ENCODE measurements at places on chromosomes 2 and 18.

- DNase-seq: no peak
Measured at GRCh38 chr2:73063472-73063871, 8.0 kb downstream of the SFXN5 start.

DNA sequence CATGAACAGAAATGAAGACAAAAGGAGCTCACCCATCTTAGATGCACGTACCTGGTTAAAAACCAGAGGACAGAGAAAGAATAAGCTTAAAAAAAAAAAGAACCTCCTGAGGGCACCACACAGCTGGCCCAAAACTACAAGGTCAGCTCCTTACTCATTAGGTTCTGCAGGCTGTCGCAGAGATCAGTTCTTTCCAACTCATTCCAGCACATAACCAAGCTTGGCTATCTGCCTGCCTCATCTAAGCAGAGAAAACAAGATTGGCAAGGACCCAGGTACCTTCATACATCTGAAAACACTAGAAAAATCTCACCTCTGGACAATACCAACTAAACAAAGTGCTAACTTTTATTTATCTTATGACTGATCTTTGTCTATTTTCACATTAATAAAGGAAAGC, 89.9 kb downstream of the NOL10 start:
- DNase-seq: no peak

DNA sequence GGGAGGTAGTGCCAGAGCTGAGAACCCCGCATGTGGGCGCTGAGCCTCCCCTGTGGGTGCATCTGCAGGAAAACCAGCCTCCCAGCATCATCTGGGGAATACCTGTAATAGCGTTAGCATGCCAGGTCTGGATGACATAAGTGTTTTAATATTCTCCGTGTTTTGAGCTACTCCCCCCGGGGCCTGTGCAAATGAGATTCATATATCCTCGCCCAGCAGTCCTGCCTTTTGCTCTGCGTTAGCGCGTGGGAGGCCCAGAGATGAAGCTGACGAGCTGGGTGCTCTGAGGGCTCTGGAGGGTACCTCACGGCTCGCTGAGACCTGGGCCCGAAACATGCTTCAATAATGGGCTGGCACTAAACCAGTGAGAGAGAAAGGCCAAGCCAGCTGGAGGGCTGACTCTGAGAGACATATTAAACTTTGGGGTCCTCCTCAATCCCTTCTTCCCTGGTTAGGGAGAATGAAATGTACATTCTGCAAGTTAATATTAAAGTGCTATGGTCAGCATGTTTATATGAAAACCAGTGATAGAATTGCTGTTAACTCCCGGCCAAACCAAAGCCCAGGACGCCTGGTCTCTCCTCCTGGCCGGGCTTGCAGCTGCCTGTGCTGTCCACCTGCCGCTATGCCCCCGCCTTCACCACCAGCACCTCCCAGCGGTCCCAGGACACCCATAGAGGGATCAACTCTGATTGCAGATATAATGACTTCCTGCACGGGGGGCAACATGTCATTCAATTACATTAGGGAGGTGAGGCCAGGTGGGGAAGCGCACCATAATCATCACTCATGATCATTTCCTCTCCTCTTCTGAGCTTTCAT, 77.0 kb downstream of the EDAR start:
- DNase-seq: no peak

DNA sequence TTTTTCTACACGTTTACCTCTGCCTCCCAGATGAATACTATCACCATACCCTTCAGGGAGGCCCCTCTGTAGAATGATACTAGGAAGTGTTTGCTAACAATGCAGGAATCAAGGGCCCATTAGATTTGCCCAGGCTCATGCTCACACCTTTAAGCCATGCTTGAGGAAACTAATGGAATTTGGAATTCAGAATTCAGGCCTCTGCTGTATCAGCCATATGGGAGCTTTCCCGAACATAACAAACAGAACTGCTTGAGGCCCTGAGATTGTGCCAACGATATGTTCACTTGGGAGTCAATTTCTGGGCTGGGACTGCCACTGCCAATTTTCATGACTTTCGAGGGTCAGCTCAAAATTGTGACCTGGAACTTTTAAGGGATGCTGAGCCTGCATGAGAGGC, 282.5 kb downstream of the CLIP4 start:
- DNase-seq: no peak

DNA sequence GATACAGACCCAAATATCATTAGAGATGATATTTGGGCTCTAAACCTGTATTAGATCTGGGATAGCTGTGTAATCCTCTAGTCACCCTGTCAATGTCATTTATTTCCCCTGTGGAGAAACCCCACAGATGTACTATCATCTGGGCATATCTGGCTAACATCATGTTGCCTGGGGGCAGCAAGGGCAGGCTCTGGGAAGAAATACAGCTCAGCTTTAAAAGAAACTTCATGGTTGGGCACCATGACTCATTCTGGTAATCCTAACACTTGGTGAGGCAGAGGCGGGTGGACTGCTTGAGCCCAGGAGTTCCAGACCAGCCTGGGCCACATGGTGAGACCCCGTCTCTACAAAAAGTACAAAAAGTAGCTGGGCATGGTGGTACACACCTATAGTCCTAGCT, 282.5 kb downstream of the SLC8A1 start:
- no peak for DNase-seq

DNA sequence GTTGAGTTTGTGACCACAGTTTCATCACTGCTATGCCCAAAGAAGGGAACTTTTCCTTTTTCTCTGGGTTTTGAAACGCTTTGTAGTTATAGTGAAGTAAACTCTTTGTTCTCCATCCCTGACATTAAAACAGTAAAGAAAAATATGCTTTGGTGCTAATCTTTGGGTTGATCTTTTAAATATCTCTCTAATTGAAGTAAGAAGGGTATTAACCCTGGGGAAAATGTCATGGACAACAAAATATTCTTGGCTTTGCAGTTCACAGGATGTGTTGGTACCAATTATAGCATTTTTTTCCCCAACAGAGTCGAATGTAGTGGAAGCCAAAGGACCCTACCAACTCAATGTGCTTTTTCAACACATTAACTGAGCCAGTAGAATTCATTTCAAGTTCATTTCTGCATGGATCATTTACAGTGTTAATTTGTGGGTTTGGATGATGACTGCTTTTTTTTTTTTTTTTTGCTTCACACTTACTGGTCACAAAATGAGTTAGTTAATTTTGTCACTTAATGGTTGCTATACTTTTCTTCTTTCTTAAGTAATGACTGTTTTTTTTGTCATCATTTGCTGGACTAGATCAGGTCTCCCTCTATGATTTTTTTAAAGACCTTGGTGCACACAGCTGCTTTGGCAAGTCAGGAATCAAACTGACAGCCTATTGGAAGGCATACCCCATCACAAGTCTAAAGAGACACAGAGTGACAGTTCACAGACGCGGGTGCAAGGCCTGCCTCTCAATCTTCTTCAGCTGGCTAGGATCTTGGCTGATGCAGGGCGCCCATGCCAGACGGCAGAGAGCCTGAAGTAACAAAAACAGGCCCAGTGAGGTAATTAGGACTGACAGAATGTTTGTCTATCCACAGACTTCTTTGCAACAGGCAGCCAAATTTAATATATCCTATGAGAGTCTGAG, 98.8 kb upstream of the MMADHC start:
- no peak for DNase-seq

- no peak for DNase-seq
Measured at GRCh38 chr2:146246736-146247523, 1597.9 kb upstream of the ACVR2A start.

Measured in inflammatory macrophage treated with lipopolysaccharide for 1 hour (primary cell).